ENCODE measurements at places on chromosomes 16 and 17. TPM values are rescaled to one million over a fixed set of nuclear protein-coding genes. Genes with fewer than 3 reads are reported as not detected.
A peak's percentile ranks its signal among the peaks of the same experiment; 100 is the strongest.

- peaks cover 3% of the 10 kb centered on the region for H3K27me3 ChIP-seq
- H3K4me1 ChIP-seq: no peaks in the 10 kb centered on the region
- H3K36me3 ChIP-seq: no peaks in the 10 kb centered on the region
- no peak for DNase-seq
- H3K27ac ChIP-seq: no peak overlapping the region
- H3K4me3 ChIP-seq: no peak overlapping the region
These were observed 48.2 kb downstream of the IGF2BP1 start for GRCh38 chr17:49045376-49045775.

DNA sequence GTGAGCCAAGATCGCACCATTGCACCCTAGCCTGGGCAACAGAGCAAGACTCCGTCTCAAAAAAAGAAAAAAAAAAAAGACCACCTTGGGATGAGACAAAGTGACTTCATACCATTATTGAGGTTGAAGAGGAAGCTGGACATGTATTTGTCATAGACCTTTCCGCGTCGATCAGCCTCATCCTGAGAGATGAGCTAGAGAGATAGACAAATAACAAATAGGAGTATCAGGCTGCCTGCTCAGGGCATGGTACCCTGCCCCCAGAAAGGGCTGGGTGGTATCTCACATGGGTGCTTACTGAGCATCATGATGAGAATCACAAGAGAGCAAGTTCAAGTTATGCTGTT lies 22.1 kb downstream of the CNTNAP1 start:
- H3K27ac ChIP-seq: no peak overlapping the region
- no peak for DNase-seq
- no peaks in the 10 kb centered on the region for H3K4me1 ChIP-seq
- H3K4me3 ChIP-seq: no peak overlapping the region
- no peaks in the 10 kb centered on the region for H3K27me3 ChIP-seq
- peaks cover 88% of the 10 kb centered on the region for H3K36me3 ChIP-seq

GRCh38 chr17:49589577-49589927 lies 13.9 kb downstream of the NXPH3 start:
- no peak overlapping the region for H3K27ac ChIP-seq
- DNase-seq: no peak
- H3K4me1 ChIP-seq: no peaks in the 10 kb centered on the region
- H3K36me3 ChIP-seq: peaks cover 2% of the 10 kb centered on the region
- no peaks in the 10 kb centered on the region for H3K27me3 ChIP-seq

Gene CCDC144A
- 0.23 TPM for polyA plus RNA-seq

Gene LRRC46
- 0.12 TPM for polyA plus RNA-seq

- H3K4me3 ChIP-seq: no peak overlapping the region
- no peaks in the 10 kb centered on the region for H3K27me3 ChIP-seq
- H3K4me1 ChIP-seq: no peaks in the 10 kb centered on the region
- H3K36me3 ChIP-seq: no peaks in the 10 kb centered on the region
- no peak for DNase-seq
These were observed 868.9 kb upstream of the SOX9 start for GRCh38 chr17:71251951-71252350.

DNA sequence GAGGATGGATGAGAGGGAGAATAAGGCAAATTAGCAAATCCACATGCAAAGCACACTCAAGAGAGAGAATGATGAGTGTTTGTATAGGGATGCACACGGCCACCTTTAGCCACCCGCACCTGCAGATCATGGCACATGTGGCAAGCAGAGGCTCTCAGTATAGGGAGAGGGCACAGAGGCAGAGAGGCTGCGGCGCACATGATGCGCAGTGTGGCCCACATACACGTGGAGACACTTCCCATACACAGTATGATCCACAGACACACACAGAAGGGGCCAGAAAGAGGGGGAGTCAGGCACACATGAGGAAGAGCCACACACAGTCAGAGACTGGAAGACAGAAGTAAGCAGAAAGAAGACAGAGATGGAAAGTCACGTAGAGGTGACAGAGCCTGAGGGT lies 6.5 kb upstream of the CHD3 start:
- H3K4me1 ChIP-seq: peaks cover 63% of the 10 kb centered on the region
- no peaks in the 10 kb centered on the region for H3K36me3 ChIP-seq
- peak overlapping the region; percentile 37 for H3K4me3 ChIP-seq
- peak overlapping the region; percentile 34 for H3K27ac ChIP-seq

Gene ZNF48
- polyA plus RNA-seq: 1.4 TPM

Gene KRT31
- not detected for polyA plus RNA-seq

Gene NUPR1
- polyA plus RNA-seq: 1.9 TPM

DNA sequence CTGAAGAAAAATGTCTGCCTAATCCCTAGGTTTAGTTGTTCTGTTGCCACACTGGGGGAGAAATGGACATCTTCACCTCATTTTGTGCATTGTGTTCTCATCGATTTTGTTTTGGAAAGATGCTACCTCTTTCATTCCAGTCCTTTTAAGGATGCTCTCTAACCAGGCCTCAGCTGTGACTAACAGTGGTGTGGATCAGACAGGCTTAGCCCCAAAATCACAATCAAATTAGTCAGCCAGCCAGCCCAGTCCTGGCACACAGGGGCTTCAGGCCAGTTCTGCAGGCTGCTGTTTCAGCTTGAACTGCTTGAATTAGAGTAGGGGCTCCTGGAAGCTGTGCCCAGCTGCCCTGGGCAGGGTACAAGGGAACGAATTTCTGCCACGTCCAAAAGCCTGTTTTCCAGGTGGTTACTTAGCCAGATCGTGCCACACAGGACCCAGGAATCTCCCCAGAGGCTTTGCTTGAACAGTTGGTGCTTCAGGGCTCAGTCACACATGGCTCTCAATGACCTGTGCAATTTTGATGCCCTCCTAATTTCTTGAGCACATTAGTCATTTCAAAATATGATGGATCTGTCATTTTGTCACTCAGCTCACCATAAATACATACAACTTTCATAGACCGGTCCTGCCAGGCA lies 60.7 kb downstream of the CLEC16A start:
- H3K4me3 ChIP-seq: no peak overlapping the region
- H3K36me3 ChIP-seq: peaks cover 94% of the 10 kb centered on the region
- no peak overlapping the region for H3K27ac ChIP-seq
- no peaks in the 10 kb centered on the region for H3K4me1 ChIP-seq

- H3K27me3 ChIP-seq: no peaks in the 10 kb centered on the region
- H3K4me1 ChIP-seq: no peaks in the 10 kb centered on the region
- H3K4me3 ChIP-seq: no peak overlapping the region
- no peak for DNase-seq
- no peaks in the 10 kb centered on the region for H3K36me3 ChIP-seq
These were observed 170.0 kb downstream of the C16orf78 start for GRCh38 chr16:49543631-49543946.

DNA sequence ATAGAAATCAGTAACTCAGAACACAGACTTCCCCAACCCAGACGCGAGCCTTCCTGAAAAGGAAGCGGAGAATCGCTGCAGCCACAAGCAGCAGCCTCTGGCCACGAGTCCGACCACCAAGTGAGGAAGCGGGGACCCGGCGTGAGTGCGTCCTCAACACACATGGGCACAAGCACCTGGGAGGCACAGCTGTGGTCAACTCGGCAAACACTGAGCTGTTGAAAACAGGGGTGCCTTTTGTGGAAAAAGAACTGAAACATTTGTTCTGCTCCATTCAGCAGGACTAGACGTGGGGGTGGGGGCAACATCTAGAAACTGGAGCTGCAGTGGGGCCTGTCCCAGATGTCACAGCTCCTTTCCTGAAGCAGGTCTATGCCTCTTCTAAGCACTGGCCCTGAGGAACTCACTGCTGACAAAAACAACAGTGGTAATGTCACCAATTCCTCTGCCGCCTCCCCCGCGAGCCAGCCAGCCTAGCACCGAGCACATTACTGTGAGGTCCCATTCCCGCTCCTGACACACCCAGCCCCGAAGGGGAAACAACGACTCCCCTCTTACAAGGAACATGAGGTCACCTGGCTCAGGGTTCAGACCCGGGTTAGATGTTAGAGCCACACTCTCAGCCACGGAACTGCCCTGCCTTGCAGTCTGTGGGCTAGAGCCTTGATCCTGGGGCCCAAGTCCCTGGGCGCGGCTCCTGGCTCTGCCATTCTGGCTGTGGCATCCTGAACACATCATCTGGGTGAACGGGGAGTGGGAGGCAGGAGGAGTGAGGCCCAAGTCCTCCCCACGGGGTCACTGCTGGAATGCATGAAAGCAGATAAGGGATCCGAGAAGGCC lies 29.0 kb downstream of the KDM8 start:
- DNase-seq: no peak
- H3K27ac ChIP-seq: peak overlapping the region; percentile 10
- H3K36me3 ChIP-seq: peaks cover 37% of the 10 kb centered on the region
- H3K4me3 ChIP-seq: no peak overlapping the region
- H3K27me3 ChIP-seq: no peaks in the 10 kb centered on the region
- peaks cover 39% of the 10 kb centered on the region for H3K4me1 ChIP-seq

GRCh38 chr17:72560303-72561247 lies 439.8 kb downstream of the SOX9 start:
- no peak overlapping the region for H3K4me3 ChIP-seq
- H3K4me1 ChIP-seq: no peaks in the 10 kb centered on the region
- no peak overlapping the region for H3K27ac ChIP-seq
- peak; percentile 35 for DNase-seq
- H3K27me3 ChIP-seq: no peaks in the 10 kb centered on the region

Gene KCTD19
- polyA plus RNA-seq: not detected

DNA sequence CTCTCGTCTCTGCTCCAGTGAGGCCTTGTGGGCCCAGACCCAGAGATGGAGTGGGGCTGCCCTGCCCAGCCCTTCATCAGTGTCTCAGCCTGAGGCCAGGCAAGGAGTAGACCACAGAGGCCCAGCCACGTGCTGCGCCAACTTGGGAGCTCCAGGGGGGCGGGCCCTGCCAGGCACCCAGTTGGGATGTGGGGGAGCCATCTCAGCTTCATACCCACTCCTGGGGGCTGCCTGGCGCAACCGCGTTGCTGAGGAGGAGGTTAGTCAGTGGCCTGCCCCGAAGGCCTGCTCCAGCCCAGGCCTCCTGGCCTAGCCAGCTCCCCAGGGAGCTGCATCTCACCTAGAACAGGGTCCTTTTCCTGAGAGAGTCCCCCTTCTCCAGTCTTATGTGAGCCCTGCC lies 11.8 kb downstream of the TPSG1 start:
- H3K4me1 ChIP-seq: no peaks in the 10 kb centered on the region
- H3K36me3 ChIP-seq: no peaks in the 10 kb centered on the region
- DNase-seq: no peak
- no peaks in the 10 kb centered on the region for H3K27me3 ChIP-seq

- peak within 1 kb of the TSS; percentile 79 for H3K27ac ChIP-seq
- H3K27me3 ChIP-seq: no peaks in the 10 kb centered on the region
These were observed at the start of gene CCL3 for GRCh38 chr17:36089888-36090836. Gene CCL3, minus strand, starts transcription at chr17:36090143. Its CDS starts 85 bp downstream, at chr17:36090058.

DNA sequence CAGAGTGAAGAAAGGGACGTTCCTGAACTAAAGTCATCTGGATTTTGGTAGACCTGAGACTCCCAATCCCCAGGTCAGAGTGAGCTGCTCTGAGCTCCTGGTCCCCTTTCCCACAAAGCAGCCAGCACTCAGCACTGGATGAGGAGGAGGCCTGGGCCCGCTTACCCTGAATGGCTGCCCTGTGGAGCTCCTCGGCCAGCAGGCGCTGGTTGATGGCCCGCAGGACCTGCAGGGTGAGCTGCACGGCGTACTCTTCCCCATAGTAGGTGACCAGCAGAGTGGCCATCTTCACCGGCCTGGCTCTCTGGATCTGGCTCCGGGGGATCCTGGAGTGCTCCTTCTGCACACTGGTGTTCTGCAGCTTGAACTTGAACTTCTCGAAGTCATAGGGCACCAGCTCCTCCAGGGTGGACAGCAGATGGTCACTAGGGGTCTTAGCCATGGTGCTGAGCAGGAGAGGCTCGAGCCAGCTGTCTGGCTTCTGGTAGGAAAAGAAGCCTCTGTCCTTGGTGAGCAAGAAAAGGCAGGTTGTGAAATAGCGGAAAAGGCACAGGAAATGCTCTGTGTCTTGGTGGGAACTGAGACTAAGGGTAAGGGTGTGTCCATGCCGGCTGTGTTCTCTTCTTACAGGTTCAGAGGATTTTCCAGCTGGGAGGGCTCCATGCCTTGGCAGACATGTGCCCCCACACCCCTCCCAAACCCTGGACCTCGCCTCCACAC lies at the start of gene MEFV:
Gene MEFV (minus strand): TSS at position 488 of the 720 bp plus-strand sequence. CDS start 46 bp downstream, at position 442.
- H3K4me1 ChIP-seq: peaks cover 96% of the 10 kb centered on the region
- no peaks in the 10 kb centered on the region for H3K27me3 ChIP-seq
- H3K36me3 ChIP-seq: peaks cover 32% of the 10 kb centered on the region
- peak within 1 kb of the TSS; percentile 85 for H3K4me3 ChIP-seq

DNA sequence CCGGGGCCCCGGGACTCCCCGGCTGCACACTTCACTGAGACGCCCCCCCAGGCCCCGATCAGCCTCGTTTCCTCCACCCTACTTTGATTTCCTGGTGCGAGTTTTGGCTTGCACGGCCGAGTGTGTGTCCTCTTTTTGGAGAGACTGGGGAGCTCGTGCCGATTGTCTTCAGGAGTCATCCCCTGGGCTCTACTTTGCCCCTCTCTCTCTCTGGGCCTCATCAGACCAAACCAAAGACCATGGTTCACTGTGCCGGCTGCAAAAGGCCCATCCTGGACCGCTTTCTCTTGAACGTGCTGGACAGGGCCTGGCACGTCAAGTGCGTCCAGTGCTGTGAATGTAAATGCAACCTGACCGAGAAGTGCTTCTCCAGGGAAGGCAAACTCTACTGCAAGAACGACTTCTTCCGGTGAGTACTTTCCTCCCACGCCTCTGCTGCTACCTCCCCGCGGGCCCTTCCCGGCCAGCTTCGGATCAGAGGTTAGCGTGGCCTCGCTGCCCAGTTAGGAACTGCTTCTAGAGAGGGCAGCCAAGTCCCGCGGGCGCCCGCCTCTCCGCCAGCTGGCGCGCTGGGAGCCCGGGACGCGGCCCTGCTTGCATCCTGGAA lies 787 bp downstream of the LHX1 start:
- H3K27me3 ChIP-seq: peaks cover 92% of the 10 kb centered on the region
- no peak for DNase-seq
- no peaks in the 10 kb centered on the region for H3K36me3 ChIP-seq
- H3K4me3 ChIP-seq: no peak overlapping the region
- H3K4me1 ChIP-seq: peaks cover 62% of the 10 kb centered on the region

Gene LITAFD
- not detected for polyA plus RNA-seq

DNA sequence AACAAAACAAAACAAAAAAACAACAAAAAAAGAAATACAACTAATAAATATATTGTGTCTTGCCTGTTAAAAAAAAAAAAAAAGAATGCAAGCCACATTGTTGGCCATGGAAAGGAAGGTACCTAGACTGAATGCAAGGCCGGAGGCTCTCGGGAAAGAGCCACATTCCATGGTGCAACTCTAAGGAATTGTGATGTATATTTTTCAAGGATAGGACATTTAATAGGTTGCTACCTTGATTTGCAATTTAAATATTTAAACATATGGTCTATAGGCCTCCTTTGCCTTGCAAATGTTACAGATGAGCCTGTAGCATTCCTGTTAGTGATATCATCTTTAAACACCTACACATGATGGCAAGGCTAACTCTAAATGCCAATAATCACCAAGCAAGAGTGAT lies 650.9 kb downstream of the TOX3 start:
- DNase-seq: no peak
- H3K36me3 ChIP-seq: no peaks in the 10 kb centered on the region
- no peak overlapping the region for H3K27ac ChIP-seq
